Mesothelial cell of epicardium (in vitro differentiated cells): ENCODE measurements at places on chromosomes 13 and 19.

DNA sequence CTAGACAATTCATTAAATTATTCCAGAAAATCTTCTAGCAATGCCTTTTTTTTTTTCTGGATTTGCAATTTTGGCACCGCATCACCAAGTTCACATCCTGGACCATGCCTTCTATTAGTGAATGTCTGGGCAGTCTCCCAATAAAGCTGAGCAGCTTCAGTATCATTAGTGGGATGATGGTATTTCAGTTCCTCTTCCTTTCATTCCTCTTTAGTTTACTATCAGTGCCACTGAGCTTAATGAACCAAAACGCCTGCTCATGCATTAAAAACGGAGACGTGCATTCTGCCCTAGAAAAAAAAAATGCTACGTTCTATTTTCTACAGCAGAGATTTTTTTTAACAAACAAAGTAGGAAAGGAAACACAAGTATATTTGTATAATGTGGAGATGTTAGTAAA lies 343.0 kb downstream of the PCDH9 start:
- no peak for DNase-seq

GRCh38 chr19:18257503-18258470 lies 16.5 kb downstream of the IQCN start:
- no peak for DNase-seq

GRCh38 chr19:34363094-34363493 lies 1.9 kb upstream of the GPI start:
- DNase-seq = no peak

DNA sequence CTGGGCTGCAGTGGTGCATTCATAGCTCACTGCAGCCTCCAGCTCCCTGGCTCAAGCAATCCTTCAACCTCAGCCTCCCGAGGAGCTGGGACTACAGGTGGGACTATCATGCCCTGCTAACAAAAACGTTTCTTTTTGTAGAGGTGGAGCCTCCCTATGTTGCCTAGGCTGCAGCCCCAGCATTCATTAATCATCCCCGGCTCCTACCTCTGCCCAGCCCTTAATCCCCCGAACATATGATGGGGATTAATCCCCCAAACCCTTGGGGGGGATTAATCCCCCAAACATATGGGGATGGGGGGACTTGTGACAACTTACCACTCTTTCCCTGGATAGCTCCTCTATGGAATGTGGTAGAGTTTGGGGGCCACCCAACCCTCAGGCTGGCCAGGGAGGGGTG lies 45.9 kb downstream of the SUGP2 start:
- no peak for DNase-seq

DNA sequence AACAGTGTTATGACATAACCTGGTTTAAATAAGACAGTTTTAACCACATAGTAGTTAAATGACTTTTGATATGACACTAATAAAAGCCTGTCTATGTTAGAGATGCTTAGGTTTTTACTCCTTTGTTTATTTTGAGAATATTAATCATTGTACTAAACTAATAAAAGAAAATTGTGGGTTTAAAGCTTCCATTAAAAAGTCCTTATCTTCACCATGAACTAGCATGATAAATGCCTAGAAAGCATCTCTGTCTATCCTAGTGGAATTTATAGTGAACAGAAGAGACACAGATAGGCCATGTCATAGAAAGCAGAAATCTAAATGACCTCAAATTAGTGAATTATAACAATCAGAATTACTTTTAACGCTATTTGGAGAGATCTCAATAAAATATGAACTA lies 255.2 kb downstream of the PCDH9 start:
- DNase-seq = no peak

- DNase-seq = no peak
Measured at GRCh38 chr13:62278271-62278670, 862.6 kb upstream of the PCDH20 start.

DNA sequence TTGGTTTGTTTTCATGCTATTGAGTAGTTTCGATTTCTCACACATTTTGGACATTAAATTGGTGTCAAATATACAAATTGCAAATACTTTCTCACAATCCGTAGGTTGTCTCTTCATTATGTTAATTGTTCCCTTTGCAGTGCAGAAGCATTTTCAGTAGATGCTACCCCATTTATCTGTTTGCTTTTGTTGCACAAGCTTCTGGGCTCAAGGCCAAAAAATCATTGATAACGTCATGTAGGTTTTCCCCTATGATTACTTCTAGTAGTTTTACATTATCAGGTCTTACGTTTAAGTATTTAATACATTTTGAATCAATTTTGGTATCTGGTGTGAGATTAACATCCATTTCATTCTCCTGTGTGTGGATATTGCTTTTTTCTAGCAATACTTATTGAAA lies 14.0 kb upstream of the ZNF347 start:
- no peak for DNase-seq

DNA sequence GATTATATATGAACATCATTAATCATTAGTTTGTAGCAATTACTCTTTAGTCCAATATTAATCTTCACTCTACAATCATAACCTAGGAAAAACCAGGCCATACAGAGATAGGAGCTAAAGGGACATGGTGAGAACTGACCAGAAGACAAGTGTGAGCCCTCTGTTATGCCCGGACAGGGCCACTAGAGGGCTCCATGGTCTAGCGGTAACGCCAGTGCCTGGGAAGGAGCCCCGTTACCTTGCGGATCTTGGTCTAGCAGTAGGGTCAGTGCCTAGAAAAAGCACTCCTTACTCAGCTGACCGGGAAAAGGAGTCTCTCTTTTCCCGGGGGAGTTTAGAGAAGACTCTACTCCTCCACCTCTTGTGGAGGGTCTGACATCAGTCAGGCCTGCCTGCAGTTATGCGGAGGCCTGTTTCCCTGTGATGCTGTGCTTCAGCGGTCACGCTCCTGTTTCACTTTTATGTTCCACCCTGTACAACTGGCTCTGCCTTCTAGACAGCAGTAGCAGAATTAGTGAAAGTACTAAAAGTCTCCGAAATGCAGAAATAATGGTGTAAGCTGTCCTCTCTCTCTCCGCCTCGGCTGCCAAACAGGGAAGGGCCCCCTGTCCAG lies 13.8 kb downstream of the OR7D4 start:
- DNase-seq = peak; percentile 35

GRCh38 chr19:44741841-44742329 lies 6.6 kb upstream of the BCL3 start:
- DNase-seq = peak; percentile 73

DNA sequence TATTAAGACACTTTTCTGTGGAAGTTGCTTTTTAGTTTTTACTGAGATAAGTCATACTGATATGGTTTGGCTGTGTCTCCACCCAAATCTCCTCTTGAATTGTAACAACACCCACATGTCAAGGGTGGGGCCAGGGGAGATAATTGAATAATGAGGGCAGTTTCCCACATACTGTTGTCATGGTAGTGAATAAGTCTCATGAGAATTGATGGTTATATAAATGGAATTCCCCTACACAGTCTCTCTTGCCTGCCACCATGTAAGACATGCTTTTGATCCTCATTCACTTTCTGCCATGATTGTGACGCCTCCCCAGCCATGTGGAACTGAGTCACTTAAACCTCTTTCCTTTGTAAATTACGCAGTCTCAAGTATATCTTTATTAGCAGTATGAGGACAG lies 1340.4 kb downstream of the SLITRK5 start:
- no peak for DNase-seq

- DNase-seq = no peak
Measured at GRCh38 chr13:60590800-60591747, 194.1 kb downstream of the TDRD3 start.

- DNase-seq = no peak
Measured at GRCh38 chr13:69935043-69935442, 172.6 kb upstream of the ATXN8OS start.

GRCh38 chr13:41548031-41548430 lies 90.7 kb downstream of the RGCC start:
- no peak for DNase-seq

DNA sequence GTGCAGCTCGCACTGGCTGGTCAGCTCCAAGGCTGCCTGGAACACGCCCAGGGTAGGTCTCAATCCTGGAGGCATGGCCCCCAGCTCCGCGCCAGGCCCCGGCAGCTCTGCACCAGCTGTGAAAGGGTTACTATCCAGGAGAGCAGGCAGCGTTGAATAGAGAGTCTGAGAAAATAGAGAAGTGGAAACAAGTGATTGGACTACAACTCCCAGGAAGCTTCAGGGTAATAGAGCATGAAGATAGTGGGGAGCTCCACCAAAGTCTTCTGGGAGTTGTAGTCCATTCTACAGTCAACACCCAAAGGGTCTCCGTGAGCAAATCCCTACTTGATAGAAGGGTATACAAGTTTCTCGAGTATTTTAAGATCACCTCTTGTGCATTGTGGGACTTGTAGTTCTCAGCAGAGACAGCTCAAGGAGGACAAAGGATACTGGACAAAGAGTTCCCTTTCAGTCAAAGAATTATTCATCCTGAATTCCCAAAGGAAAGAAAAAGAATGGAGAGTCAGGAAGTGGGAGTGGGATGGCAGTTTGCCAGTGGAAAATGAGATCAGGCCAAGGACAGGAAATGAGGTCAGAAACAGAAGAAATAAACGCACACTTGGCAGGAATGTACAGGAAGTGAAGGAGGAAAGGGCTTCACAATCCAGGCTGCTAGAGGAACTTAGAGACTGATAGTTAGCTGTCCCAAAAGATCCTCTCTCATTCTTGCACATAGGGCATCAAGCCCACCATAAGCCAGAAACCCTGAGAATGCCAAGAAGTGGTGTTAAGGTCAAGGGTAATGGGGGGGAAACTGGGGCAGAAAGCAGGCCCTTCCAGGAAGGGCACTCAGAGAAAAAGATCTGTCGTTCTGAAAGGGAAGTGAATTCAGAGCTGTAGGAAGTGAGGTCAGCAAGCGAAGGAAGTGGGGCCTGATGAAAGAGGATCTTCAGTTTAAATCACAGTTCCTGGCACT lies 5.5 kb upstream of the MAMSTR start:
- DNase-seq = no peak

- DNase-seq = peak; percentile 17
Measured at GRCh38 chr19:6228551-6229215, 51.1 kb downstream of the MLLT1 start.

GRCh38 chr13:39563470-39563735 lies 39.6 kb downstream of the LHFPL6 start:
- DNase-seq = no peak

- no peak for DNase-seq
Measured at GRCh38 chr13:26528527-26528926, 29.0 kb upstream of the WASF3 start.

DNA sequence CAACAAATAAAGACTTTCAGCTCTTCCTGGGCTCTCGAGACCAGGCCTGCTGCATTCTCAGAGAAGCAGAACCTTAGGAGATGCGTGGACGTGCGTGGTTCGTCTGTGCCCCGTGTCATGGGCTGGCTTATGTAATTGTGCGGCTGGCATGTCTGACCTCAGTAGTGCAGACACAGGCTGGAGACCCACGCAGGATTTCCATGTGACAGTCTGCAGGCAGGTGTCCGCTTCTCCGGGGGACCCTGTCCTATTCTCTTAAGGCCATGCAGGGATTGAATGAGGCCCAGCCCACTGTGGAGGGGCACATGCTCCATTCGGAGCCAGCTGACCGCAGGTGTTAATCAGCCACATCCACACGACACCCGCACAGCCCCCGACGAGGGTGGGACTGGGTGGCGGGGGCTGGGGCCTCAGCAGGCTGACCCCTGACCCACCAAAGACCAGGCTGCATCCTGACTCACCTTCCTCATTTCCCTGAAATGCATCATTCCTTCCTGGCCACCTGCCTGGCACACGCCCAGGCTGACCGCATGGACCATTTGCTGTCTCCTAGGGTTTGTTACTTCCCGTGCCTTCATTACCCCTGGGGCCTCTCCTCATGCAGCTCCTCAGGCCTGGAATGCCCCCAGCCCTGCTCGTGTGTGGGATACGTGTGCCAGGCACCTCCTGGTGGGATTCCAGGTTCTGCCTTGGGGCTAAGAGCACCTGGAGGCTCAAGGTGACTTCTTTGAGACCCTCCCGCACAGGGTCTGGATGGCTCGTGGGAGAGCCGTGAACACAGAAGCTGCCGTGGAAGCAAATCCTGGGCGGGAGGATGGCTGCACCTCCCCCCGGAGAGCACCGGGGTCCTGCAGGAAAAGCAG lies 10.7 kb upstream of the MCF2L start:
- no peak for DNase-seq

GRCh38 chr13:38543561-38543960 lies 143.3 kb upstream of the FREM2 start:
- DNase-seq = no peak

DNA sequence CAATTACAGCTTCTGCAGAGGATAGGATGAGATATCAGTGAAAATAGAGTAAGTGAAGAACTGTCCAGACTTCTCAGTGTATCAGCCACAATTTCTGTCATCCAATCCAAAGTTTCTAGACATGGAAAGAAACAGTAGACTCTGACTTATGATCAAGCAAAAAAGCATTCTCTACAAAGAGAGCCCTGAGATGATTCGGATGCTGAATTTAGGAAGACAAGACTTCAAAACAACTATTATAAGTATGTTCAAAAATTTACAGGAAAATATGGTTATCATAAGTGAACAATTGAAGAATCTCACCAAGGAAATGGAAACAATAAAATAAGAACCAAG lies 238.2 kb upstream of the IRS2 start:
- DNase-seq = no peak

DNA sequence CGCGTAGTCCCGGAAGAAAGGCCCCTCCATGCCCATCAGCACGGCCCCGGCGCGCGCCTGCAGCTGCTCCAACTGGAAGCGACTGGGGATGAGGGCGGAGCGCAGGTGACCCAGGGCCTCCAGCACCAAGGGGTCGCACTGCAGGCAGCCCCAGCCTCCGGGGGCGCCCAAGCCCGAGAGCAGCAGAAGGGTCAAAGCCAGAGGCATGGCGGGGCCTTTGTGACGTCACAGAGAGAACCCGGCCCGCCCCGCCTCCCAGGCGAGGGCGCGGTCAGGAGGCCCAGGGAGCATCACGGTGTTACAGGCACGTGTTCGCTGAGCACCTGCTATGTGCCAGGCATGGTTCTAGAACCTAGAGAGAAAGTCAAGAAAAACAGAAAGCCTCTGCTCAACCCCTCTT lies at the start of gene IZUMO2:
IZUMO2 (minus strand) TSS at position 294 of the 400 bp plus-strand sequence; CDS start at position 207, 87 bp downstream.
- DNase-seq = no peak

DNA sequence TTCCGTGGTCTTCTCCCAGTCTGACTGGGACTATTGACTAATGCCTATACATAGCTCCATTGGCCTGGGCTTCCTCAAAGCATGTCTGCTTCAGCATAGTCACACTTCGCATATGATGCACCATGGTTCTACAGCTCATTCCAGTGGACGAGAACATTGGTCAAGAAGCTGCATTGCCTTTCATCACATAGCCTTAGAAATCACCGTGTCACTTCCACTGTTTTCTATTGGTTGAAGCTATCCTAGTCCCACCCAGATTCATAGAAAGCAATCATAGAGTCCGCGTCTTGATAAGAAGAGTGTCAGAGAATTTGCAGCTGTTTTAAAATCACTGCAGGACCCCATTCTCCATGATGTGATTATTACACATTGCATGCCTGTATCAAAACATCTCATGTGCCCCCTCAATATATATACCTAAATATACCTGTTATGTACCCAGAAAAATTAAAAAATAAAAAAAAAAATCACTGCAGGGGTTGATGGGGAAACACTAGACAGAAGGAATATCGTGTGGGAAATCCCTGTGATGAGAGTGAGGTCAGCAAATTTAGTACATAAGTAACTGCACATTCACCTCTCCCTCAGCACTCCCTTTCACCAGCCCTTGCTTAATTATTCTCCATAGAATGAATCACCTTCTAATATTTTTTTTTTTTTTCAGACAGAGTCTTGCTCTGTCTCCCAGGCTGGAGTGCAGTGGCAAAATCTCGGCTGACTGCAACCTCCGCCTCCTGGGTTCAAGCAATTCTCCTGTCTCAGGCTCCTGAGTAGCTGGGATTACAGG lies 2.2 kb upstream of the ARHGAP33 start:
- DNase-seq = no peak
